Activated CD8-positive, alpha-beta T cell treated with anti-CD3 and anti-CD28 coated beads for 36 hours (primary cell): ENCODE measurements at places on chromosomes 16 and 17. TPM values are rescaled to one million over a fixed set of nuclear protein-coding genes. Genes with fewer than 3 reads are reported as not detected.

DNA sequence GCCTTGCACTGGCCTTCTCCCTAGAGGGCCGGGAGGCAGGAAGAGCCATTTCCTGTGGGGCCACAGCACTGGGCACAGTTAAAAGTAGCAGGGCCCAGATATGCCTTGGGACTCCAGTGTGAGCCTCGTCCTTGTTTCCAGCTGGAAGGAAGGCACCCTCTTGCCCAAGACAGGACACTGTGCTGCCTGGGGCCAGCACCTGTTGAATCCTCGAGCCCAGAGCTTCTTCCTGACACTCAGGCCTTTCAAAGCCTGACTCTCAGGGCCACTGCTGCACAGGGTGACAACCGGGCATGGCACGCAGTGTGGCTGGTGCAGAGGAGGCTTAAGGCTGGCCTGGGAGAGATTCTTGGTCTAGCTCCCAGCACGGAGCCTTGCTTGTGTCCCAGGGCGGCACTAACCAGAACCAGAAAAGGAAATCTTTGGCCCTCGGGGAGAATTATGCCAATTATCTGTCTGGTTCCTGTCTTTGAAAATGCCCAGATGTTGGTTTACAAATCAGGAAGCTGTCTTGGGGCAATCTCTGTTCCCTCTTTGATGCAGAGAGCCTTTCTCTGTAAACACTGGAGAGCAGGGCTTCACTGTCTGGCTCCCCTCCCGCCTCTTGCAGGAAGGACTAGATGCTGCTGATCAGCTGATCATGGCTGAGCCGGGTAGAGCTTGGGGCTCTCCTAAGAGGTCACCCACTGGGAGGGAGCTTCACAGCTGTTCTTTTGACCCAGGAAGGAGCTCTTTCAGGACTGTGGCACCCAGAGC lies 11.1 kb downstream of the LDHD start:
- peaks cover 47% of the 10 kb centered on the region for H3K4me1 ChIP-seq
- peaks cover 10% of the 10 kb centered on the region for H3K36me3 ChIP-seq
- H3K27ac ChIP-seq: no peak overlapping the region
- no peak for DNase-seq
- no peak overlapping the region for H3K4me3 ChIP-seq

DNA sequence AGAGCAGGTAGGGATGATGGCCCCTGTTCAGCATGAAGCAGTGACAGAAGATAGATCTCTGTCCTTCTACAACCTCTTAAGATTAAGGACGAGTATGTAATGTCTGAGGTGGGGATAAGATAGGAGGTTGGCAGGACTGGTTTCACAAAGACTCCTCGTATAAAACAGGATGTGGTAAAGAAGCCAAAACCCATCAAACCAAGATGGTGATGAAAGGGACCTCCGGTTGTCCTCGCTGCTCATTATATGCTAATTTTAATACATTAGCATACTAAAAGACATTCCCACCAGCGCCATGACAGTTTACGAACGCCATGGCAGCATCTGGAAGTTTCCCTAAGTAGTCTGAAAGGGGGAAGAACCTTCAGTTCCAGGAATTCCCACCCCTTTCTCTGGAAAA lies 27.3 kb downstream of the MIS12 start:
- no peaks in the 10 kb centered on the region for H3K27me3 ChIP-seq
- peak overlapping the region; percentile 60 for H3K27ac ChIP-seq
- H3K36me3 ChIP-seq: peaks cover 25% of the 10 kb centered on the region
- peaks cover 23% of the 10 kb centered on the region for H3K4me1 ChIP-seq

- no peak overlapping the region for H3K4me3 ChIP-seq
- H3K36me3 ChIP-seq: no peaks in the 10 kb centered on the region
- no peak overlapping the region for H3K27ac ChIP-seq
These were observed 70.1 kb upstream of the CREBBP start for GRCh38 chr16:3950343-3951193.

- H3K36me3 ChIP-seq: peaks cover 7% of the 10 kb centered on the region
- no peak overlapping the region for H3K27ac ChIP-seq
- peak overlapping the region; percentile 83 for H3K4me3 ChIP-seq
- H3K27me3 ChIP-seq: peaks cover 51% of the 10 kb centered on the region
- peaks cover 27% of the 10 kb centered on the region for H3K4me1 ChIP-seq
- DNase-seq: no peak
These were observed 3.3 kb upstream of the IRX5 start for GRCh38 chr16:54927125-54928015.

GRCh38 chr17:40026816-40027613 lies 11.8 kb downstream of the CSF3 start:
- no peak overlapping the region for H3K27ac ChIP-seq
- no peaks in the 10 kb centered on the region for H3K27me3 ChIP-seq
- peak; percentile 83 for DNase-seq
- H3K4me1 ChIP-seq: peaks cover 16% of the 10 kb centered on the region
- peaks cover 42% of the 10 kb centered on the region for H3K36me3 ChIP-seq
- no peak overlapping the region for H3K4me3 ChIP-seq

DNA sequence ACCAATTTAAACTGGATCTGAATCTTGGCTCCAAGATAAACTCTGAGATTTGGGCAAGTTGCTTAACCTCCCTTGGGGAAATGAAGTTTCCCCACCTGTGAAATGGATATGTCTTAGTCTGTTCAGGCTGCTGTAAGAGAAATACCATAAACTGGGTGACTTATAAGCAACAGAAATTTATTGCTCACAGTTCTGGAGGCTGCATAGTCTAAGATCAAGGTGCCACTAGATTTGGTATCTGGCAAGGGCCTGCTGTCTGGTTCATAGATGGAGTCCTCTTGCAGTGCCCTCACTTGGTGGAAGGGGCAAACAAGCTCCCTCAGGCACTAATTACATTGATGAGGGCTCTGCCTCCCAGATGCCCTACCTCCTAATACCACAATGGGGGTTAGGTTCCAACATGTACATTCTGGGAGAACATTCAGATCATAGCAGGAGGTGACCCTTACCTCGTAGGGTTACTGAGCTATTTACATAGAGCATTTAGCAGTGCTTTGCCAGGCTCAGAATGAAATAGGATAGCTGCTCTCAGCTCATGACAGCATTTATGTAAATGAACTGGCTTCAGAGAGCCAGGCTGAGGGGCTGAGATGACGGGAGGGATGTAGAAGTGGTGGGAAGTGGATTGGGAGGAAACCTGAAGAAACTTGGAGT lies 83.9 kb downstream of the SPECC1 start:
- no peak overlapping the region for H3K27ac ChIP-seq
- H3K4me3 ChIP-seq: no peak overlapping the region
- H3K36me3 ChIP-seq: no peaks in the 10 kb centered on the region
- H3K4me1 ChIP-seq: peaks cover 5% of the 10 kb centered on the region
- DNase-seq: no peak
- H3K27me3 ChIP-seq: peaks cover 1% of the 10 kb centered on the region

DNA sequence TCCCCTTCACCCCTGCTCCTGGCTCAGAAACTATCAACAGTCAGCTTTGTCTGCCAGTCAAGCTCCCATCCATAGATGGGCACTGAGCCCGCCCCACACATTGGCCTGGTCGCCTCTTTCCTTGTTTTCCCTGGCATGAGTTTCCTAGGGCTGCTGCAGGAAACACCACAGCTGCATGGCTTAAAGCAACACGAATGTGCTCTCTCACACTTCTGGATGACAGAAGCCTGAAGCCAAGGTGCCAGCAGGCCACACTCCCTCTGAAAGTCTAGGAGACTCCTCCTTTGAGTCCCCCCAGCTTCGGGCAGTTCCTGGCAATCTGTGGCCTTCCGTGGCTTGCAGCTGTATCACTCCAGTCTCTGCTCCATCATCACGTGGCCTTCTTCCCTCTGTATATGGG lies 69.9 kb downstream of the TBC1D16 start:
- H3K4me3 ChIP-seq: no peak overlapping the region
- H3K27me3 ChIP-seq: peaks cover 2% of the 10 kb centered on the region
- H3K36me3 ChIP-seq: no peaks in the 10 kb centered on the region
- DNase-seq: no peak
- H3K4me1 ChIP-seq: peaks cover 3% of the 10 kb centered on the region

DNA sequence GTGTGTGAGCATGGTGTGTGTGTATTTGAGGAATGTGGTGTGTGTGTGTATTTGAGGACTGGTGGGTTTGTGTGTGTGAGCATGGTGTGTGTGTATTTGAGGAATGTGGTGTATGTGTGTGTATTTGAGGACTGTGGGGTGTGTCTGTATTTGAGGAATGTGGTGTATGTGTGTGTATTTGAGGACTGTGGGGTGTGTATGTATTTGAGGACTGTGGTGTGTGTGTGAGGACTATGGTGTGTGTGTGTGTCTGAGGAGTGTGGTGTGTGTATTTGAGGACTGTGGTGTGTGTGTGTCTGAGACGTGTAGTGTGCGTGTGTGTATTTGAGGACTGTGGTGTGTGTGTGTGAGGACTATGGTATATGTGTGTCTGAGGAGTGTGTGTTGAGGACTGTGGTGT lies 18.0 kb upstream of the CACNG1 start:
- no peak overlapping the region for H3K27ac ChIP-seq
- H3K4me3 ChIP-seq: no peak overlapping the region
- H3K27me3 ChIP-seq: no peaks in the 10 kb centered on the region
- H3K36me3 ChIP-seq: no peaks in the 10 kb centered on the region
- DNase-seq: no peak

ANKS4B gene
- total RNA-seq: not detected

GRCh38 chr16:23288726-23289512 lies 13.2 kb upstream of the SCNN1B start:
- H3K27me3 ChIP-seq: peaks cover 1% of the 10 kb centered on the region
- DNase-seq: no peak
- H3K4me3 ChIP-seq: no peak overlapping the region
- H3K4me1 ChIP-seq: no peaks in the 10 kb centered on the region
- no peaks in the 10 kb centered on the region for H3K36me3 ChIP-seq

DNA sequence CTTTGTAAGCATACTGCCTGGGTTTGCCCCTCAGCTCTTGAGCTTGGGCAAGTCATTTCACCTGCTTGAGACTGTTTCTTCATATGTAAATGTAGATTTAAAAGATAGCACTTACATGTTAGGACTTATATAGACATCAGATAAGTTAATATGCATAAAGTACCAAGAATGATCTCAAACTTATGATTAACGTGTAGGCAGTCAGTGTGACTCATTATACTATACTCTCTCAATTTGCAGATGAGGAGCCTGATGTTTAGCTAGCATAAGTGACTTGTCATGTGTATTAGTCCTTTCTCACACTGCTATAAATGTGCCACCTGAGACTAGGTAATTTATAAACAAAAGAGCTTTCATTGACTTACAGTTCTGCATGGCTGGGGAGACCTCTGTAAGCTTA lies 690.5 kb downstream of the KCNJ2 start:
- no peaks in the 10 kb centered on the region for H3K4me1 ChIP-seq
- H3K27ac ChIP-seq: no peak overlapping the region
- no peaks in the 10 kb centered on the region for H3K36me3 ChIP-seq
- no peak for DNase-seq

TEX19 gene
- total RNA-seq: not detected

ABCC6 gene
- not detected for total RNA-seq

HS3ST3A1 gene
- total RNA-seq: not detected

DNA sequence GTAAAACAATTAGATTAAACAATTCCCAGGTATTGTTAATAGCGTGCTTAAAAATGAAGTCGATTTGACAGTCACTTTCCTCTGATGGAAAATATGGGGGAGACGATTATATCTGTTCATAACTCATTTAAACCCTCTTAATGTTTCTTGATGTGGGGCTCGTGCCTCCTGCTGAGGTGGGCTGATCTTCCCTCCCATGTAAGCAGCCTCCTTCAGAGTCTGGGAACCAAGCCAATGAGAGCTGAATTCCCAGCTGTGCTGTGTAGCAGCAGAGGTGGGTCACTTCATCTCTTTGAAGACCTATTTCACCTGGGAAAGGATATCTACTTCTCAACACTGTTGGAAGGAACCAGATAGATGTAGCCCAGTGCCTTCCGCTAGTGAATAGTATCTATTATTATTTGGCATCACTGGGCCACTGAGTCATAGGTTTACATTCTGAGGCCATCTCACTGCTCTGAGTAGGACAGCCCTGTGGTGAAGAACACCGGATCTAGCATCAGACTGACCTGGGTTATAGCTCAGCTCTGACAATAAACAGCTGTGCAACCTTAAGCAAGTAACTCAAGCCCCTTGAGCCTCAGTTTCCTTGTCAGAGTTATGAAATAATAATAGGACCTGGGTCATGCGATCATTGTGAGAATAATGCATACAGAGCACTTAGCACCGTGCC lies 85.3 kb upstream of the C16orf82 start:
- no peak for DNase-seq
- no peaks in the 10 kb centered on the region for H3K4me1 ChIP-seq
- no peak overlapping the region for H3K4me3 ChIP-seq
- H3K27ac ChIP-seq: no peak overlapping the region

HOXB6 gene
- not detected for total RNA-seq

EVPLL gene
- total RNA-seq: not detected

GRCh38 chr16:78957317-78958100 lies 643.0 kb downstream of the MAF start:
- H3K4me3 ChIP-seq: no peak overlapping the region
- no peak for DNase-seq
- H3K27me3 ChIP-seq: no peaks in the 10 kb centered on the region
- no peaks in the 10 kb centered on the region for H3K36me3 ChIP-seq
- H3K27ac ChIP-seq: no peak overlapping the region
- peaks cover 5% of the 10 kb centered on the region for H3K4me1 ChIP-seq

GSPT1 gene
- total RNA-seq: 204 TPM

FOXF1 gene
- not detected for total RNA-seq

GRCh38 chr17:82246365-82247181 lies 17.7 kb downstream of the SLC16A3 start:
- peak overlapping the region; percentile 74 for H3K27ac ChIP-seq
- peaks cover 63% of the 10 kb centered on the region for H3K36me3 ChIP-seq
- H3K4me3 ChIP-seq: no peak overlapping the region

- no peaks in the 10 kb centered on the region for H3K27me3 ChIP-seq
- DNase-seq: peak; percentile 28
- no peak overlapping the region for H3K4me3 ChIP-seq
- H3K27ac ChIP-seq: no peak overlapping the region
- H3K4me1 ChIP-seq: peaks cover 4% of the 10 kb centered on the region
- no peaks in the 10 kb centered on the region for H3K36me3 ChIP-seq
These were observed 29.8 kb downstream of the PRSS54 start for GRCh38 chr16:58264961-58265479.

CHD9NB gene
- total RNA-seq: 0.16 TPM

DNA sequence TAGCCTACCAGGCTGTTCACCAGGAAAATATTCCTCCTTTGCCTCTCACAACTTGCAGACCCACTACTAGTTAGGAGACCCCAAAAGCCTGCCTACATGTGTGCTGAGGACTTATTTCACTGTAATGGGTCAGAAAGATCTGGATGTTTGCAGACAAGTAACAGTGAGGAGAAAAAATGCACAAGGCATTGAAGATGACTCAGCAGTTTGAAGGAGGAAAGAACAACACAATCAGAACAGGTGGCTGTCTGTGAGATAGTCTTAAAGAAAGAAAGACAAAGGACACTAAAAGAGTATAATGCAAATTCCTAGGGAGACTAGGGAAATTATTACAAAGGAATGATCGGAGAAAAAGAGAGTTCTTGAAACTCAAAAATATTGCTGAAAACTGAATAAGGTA lies 69.0 kb downstream of the ANKFN1 start:
- no peaks in the 10 kb centered on the region for H3K4me1 ChIP-seq
- DNase-seq: no peak
- H3K27ac ChIP-seq: no peak overlapping the region
- H3K4me3 ChIP-seq: no peak overlapping the region
